ENCODE measurements at places on chromosomes 2 and 18. TPM values are rescaled to one million over a fixed set of nuclear protein-coding genes. Genes with fewer than 3 reads are reported as not detected.

The RAD51AP2 gene
- not detected for total RNA-seq

The CYB5A gene
- total RNA-seq, result 129 TPM

The MC5R gene
- total RNA-seq, result not detected

The KIAA2012 gene
- 0.11 TPM for total RNA-seq

The LRRTM4 gene
- total RNA-seq, result not detected

GRCh38 chr18:76483780-76484179 is 11.3 kb downstream of the ZNF516 start:
- no peak for DNase-seq

GRCh38 chr18:79401494-79402208 is 5.9 kb downstream of the NFATC1 start:
- DNase-seq, result no peak

DNA sequence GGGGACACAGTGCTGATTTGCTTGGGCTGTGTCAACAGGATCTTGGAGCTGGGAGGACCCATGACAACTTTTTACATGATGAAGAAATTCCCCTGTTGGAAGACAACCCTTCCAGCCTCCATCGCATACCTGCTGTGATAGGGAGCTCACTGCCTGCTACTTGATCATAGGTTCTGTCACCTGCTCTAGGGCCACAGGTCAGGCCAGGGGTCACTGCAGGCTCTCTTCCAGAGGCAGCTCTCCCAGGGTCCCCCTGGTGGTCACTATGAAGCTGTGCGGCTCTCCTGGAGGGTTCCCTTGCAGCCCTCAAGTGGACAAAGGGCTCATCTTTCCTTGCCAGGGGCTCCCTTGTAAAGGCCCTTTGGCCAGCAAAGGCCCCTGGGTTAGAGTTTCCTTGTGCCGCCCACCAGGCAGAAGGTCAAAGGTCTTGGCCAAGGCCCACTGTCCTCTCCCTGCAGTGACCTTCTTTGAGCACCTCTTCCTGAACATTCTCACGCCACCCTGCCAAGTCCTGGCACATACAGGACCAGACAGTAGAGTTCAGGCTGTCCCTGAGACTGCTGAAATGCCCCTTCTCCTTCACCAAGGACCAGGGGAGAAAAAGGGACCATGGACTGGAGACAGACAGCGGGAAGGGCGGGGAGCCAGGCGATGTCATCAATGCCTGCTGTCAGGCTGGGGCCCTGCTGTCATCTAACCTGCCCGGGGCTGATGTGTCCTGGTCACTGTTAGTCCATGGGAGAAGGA is 345.1 kb downstream of the DYSF start:
- no peak for DNase-seq

- no peak for DNase-seq
Measured at GRCh38 chr2:36351291-36351690, 4.3 kb upstream of the CRIM1 start.

DNA sequence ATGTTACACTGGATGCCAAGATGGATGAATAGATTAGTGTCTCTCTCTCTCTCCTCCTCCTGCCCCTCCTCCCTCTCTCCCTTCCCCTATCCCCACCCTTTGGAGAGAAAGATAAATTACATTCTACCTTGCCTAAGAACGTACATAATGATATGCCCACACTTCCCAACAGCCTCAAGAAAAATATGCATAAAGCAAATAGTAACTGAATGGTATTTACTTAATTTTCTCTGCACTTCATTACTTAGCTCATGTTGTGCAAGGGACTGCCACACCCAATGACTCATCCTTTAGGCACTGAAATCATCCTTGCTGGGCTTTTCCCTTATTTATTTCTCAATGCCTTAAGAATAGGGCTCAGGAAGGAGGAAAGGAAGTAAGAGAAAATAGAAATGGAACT is 137.3 kb upstream of the PID1 start:
- no peak for DNase-seq

- no peak for DNase-seq
Measured at GRCh38 chr18:76957384-76958355, 135.3 kb downstream of the ZNF236 start.

DNA sequence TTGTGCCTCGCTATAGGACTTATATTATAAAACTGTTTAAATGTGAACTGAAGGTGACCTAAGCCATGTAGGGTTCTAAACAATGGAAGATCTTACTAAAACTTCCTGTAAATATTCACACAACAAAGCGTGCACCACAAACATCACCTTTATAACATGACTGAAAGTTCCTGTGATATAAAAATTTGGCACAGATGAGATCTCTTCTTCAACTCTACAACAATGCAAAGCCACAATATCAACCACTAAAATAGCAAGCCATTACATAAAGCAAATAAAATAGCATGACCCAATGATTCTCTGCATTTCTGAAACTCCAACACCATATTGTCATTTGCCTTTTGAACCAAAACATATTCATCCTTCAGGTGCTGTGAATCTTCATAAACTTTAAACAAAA is 3.5 kb downstream of the YES1 start:
- no peak for DNase-seq

All from left colon (tissue), 2 donors.